NCI-H82 (cell line): ENCODE measurements at places on chromosomes 2 and 18.

GRCh38 chr2:96291751-96292150, 13.6 kb downstream of the SNRNP200 start:
- DNase-seq: no peak

DNA sequence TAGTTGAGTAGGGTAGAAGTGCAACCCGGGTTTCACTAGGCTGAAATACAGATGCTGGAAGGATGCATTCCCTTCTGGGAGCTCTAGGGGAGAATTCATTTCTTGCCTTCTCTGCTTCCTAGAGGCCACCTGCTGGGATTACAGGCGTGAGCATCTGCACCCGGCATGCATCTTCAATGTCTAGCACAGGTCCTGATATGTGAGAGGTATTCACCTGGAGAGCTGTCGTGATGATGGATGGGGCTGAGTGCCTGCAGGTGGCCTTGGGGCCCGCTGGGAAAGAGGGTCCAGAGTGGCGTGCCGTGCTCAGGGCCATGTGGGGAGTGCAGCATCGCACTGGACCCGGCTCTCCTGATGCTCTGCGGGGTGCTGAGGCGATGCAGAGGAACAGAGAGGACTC, 6.6 kb upstream of the NTSR2 start:
- DNase-seq: peak; percentile 47

- no peak for DNase-seq
Observed at GRCh38 chr2:44055229-44055628, 59.4 kb upstream of the LRPPRC start.

- DNase-seq: no peak
Observed at GRCh38 chr2:19982268-19982667, 7.6 kb downstream of the WDR35 start.

- DNase-seq: no peak
Observed at GRCh38 chr18:13395577-13395976, 177.0 kb downstream of the LDLRAD4 start.

- no peak for DNase-seq
Observed at GRCh38 chr18:64337018-64337417, 188.1 kb upstream of the LINC00305 start.

DNA sequence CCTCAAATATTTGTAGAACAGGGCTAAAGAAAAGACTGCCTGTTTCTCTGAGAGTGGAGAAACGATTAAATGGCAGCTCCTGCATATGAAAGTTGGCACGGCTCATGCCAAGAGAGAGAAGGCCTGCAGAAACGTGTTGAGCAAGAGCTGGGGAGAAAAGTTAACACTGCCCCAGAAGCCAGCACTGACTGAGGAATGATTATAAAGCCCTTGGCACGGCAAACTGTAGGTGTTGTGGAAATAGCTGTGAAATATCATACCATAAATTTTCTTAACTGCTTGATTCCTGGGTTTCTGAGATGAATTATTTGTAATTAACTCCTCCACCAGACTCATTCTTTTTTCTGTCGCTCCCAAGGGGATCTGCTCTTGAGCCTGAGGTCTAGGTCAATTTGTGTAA, 4.3 kb downstream of the FRZB start:
- no peak for DNase-seq

GRCh38 chr2:14910654-14911053, 278.1 kb downstream of the LRATD1 start:
- DNase-seq: peak; percentile 61

DNA sequence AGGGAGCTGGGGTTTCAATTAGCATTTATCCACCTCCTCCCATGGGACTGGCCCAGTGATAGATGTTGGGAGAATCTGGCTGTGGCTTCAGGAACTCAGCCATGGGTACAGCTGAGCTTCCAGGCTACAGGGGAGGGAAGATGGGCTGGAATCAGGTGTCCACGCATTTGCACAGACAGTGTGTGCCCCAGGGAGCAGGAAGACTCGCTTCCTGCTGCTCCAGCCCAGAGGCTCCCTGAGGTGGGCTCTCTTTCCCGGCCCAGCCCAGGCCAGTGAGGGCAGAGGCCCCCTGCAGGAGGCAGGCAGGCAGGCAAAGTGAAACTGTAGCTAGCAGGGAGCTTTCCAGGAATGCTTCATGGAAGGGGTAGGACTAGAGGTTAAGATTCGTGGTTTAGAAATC, 28.7 kb downstream of the DYSF start:
- no peak for DNase-seq

- no peak for DNase-seq
Observed at GRCh38 chr2:223474893-223475292, 127.3 kb downstream of the SCG2 start.

- DNase-seq: no peak
Observed at GRCh38 chr2:161729-162128, 102.1 kb downstream of the SH3YL1 start.

DNA sequence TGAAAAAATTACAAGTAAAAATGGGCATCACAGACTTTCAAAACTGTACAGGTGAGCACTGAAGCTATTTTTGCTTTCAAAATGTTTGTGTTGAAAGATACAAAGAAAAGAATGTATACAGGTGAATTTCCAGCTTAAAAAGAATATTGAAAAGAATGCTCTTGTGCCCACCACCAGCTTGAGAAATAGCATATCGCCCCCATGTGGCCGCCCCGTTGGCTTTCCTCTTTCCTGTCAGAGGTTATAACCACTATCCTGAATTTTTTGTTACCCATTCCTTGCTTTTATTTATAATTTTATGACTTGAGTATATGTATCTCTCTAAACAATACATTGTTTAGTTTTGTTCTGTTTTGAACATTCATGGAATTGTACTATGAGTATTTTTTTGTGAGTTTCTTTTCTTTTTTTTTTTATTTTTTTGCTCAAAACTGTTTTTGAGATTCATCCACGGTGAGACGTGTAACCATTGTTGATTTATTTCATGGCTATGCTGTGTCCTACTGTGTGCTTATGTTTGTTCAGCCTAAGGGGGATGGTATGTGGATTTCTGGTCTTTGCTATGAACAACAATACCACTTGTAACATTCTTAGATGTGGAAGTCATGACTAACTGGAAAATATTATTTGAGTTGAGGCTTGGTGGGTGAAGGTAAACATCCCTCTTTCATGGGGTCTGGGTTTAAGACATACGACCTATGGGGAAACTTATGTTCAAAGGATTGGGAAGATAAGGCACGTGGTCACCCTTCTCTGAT, 11.6 kb downstream of the TRPM8 start:
- DNase-seq: peak; percentile 69

GRCh38 chr2:196252408-196253115, 81.2 kb upstream of the STK17B start:
- DNase-seq: no peak

- no peak for DNase-seq
Observed at GRCh38 chr18:80196528-80197320, 50.6 kb downstream of the PARD6G start.

DNA sequence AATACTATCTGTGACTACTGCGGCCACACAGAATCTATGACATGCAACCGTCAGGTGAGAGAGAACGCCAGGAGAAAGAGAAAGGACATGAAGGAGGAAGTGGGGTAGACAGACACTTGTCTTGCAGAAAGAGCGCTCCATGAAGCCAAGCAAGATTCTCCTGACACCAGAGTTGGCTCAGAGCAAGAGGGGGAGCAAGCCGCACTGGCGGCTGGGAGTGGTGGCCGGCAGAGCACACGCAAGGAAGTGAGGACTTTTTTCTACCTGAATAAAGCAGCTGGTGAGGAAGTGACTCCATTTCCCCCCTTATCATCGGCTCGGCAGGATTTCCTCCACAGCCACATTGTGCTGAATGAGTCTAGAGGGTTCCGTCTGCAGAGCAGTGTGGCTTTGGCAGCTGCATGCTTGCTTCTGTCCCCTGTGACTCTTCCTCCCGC, 181.6 kb downstream of the BCL2 start:
- no peak for DNase-seq

DNA sequence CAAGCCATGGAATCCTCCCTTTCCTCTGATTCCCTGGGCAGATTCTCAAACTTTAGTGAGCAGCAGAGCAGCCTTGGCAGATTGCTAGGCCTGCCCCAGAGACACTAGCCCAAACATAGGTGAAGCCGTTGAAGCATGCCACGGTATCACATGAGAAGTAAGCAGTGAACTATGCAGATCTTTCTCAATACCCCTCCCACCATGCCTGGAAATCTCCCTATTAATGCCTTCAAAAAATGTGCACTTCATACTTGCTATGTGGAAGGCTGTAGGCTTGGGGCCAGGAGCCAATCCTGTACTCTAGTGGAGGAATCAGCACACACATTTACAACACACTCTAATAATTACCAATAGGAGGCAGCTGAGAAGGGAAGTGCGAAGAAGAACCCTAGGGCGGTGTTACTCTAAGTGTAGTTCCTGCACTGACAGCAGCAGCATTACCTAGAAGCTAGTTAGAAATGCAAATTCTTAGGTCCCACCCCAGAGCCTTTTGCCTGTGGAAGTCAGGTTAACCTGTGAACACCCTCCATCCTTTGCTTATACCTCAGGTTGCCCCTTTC, 305.1 kb upstream of the SPRED2 start:
- no peak for DNase-seq

DNA sequence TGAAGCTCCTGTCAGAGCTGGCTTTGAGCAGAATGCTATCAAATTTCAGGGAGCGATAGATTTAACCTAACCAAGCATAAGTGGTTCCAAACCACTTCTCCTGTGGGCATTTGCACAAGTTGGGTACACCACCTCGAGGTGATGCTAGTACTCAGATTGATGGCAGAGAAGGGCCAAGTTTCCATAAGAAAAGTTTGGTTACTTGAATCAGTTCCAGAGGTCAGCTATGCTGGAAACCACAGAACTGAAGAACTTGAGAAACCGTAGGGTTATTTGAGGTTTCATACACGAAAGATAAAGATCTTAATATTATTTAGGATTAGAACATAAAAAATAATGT, 238.2 kb upstream of the SOX11 start:
- no peak for DNase-seq

- no peak for DNase-seq
Observed at GRCh38 chr2:215848698-215849097, 164.7 kb downstream of the MREG start.

- DNase-seq: peak; percentile 48
Observed at GRCh38 chr18:24089076-24089475, 49.8 kb upstream of the CABYR start.

GRCh38 chr2:120783371-120783791, 47.7 kb downstream of the GLI2 start:
- peak; percentile 20 for DNase-seq

- peak; percentile 90 for DNase-seq
Observed at GRCh38 chr18:32200766-32201165, 10.9 kb downstream of the MEP1B start.

- no peak for DNase-seq
Observed at GRCh38 chr18:37107748-37108522, 279.0 kb downstream of the KIAA1328 start.

DNA sequence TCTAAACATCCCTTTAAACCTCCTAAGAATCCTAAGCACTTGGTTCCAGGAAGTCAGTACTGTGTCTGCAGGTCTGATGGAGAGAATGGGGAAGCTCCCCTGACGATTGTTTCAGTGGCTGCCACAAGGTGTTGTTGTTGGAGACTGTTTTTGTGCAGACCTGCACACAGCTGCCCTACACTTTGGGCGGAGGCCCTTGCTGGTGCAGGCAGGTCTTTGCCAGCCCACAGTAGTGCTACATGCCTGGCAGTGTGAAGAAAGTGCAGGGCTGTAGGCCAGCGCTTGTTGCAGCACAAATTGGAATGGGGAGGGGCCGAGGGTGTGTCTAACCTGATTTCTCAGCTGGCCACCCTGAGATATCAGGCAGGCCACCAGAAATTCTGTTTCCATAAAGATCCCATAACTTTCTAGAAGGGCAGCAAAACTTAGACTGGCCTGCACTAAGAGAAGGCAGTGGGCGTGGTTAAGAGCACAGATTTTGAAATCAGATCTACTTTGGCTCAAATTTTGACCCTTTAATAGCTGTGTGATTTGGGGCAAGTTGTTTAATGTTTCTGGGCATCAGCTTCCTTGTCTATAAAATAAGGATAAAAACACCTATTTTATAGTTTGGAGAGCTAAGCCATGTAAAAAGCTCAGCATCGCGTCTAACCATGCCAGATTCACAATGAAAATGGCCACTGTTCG, 83.7 kb upstream of the SLC1A4 start:
- DNase-seq: no peak

DNA sequence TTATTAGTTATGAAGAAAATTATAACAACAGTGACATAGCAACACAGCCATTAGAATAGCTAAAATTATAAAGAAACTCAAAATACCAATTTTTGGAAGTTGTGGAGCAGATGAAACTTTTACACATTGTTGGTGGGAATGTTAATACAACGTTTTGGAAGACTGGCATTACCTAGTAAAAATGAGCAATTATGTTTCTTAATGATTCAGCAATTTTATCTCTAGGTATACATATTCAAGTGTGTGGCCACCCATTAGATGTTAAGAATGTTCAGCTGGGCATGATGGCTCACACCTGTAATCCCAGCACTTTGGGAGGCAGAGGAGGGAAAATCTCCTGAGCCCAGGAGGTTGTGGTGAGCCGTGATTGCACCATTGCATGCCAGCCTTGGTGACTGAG, 78.8 kb downstream of the INSIG2 start:
- DNase-seq: no peak

DNA sequence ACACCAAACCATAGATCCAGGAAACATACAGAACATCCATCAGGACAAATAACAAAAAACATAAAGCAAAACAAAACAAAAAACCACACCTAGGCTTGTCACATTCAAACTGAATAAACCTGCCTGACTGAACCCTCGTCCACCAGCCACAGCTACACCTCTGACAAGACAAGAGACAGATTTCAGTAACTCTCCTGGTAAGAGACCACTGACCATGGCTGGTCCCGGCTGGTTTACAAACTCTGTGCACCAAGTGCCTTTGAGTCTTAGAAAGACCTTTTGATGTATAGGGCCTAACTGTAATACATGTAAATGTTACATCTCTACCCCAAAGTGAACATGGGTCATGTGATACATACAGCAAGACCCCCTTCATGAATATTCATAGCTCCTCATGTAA, 4.8 kb upstream of the SLC66A2 start:
- no peak for DNase-seq

DNA sequence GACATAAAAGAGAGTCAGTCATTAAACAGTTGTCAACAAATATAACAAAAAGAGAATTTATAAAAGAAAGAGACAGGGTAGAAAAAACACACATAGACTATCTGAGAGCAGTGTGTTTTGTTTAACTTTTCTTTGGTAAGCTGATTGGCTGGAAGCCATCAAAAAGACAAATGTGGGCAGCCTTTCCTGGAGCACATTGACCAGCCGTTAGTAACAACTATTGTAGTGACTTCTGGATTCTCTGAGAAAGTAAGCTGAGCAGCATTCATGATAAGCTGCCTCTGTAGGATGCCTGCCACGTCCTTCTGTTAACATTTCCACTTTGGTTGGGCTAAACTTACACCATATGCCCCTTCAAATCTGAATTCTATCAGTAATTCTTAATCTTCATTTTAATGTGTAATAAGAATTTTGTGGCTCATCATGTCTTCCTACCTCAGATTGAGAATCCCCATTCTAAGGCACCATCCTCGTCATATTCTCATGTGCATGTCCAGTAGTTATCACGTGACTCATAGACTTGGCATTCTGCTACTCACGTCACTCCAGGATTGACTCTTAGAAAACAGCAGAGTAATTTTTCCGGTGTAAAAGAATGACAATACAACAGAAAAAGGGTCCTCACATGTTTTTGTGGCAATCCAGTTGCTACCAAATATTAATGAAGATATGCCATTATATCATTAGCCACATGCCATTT, 43.4 kb upstream of the DNAJC10 start:
- DNase-seq: no peak

GRCh38 chr18:27922780-27923179, 254.2 kb downstream of the CDH2 start:
- no peak for DNase-seq
